ENCODE measurements at places on chromosomes 5 and 9.
A peak's percentile ranks its signal among the peaks of the same experiment; 100 is the strongest.

DNA sequence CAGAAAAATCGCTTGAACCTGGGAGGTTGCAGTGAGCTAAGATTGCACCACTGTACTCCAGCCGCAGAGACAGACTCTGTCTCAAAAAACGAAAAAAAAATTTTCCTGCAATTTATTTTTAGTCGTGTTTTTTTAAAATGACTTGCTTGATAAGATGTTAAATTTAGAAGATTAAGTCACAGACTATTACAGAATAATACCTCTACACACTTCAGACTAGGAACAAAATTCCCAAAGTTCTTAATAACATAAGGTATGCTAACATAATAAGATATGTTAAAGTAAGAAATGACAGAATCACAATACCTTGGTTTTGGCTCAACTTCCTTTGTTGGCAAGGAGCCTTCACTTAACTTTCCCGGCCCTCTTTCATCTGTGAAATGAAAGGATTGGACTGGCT, 59.5 kb upstream of the NPR3 start:
- DNase-seq: no peak

GRCh38 chr5:147519380-147519779, 9.5 kb upstream of the DPYSL3 start:
- DNase-seq: no peak

GRCh38 chr5:67897980-67898379, 317.6 kb upstream of the PIK3R1 start:
- DNase-seq: no peak

GRCh38 chr5:112063191-112063590, 306.2 kb upstream of the NREP start:
- DNase-seq: no peak

- no peak for DNase-seq
These were observed 117.7 kb downstream of the LIFR start for GRCh38 chr5:38438757-38439156.

DNA sequence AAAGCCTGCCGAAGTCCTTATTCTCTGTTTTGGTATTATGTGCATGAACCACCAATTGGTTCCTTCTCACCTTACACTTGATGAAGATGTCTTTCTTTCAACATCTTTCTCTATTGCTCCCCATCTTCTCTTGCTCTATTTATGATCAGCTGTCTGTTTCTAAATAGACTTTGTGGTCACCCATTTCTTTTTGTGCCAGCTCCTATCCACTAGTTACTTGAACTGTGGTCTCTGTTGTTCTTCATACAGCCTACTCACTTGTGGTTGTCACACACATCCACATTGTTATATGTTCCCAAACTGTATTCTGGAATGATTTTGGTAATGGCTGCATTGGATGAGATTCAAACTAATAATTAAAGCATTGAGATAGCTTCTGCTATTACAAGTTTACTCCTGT, 11.4 kb downstream of the VCAN start:
- no peak for DNase-seq

DNA sequence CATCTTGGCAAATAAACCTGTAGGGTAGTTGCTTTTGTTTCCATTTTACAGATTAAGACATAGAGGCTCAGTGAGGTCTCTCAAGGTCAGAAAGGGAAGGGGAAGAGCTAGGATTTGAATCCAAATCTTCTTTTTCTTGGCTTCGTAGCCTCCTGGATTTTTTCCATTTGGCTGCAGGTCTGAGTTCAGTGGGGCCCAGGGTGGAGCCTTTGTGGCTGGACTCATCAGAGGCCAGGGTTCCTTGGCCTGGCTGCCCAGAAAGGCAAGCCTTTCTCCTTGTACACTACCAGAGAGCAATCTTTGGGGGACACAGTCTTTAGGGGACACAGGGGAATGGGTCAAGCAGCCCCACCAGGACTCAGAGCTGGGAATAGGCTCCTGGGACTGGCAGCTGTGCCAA, 10.5 kb upstream of the TRAF1 start:
- no peak for DNase-seq

DNA sequence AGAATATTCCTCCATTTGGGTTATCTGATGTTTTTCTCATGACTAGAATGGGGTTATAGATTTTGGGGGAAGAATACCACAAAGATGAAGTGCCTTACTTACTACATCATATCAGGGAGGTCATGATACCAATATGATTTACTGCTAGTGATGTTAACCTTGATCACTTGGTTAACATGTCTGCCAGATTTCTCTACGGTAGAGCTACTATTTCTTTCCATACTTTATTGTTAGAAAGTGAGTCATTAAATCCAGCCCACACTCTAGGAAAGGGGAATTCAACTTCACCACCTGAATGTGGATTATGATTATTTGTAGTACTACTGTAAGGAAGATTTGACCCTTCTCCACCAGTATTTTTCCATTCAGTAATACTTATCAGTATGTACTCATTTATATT, 64.7 kb downstream of the UBE2R2 start:
- DNase-seq: no peak

DNA sequence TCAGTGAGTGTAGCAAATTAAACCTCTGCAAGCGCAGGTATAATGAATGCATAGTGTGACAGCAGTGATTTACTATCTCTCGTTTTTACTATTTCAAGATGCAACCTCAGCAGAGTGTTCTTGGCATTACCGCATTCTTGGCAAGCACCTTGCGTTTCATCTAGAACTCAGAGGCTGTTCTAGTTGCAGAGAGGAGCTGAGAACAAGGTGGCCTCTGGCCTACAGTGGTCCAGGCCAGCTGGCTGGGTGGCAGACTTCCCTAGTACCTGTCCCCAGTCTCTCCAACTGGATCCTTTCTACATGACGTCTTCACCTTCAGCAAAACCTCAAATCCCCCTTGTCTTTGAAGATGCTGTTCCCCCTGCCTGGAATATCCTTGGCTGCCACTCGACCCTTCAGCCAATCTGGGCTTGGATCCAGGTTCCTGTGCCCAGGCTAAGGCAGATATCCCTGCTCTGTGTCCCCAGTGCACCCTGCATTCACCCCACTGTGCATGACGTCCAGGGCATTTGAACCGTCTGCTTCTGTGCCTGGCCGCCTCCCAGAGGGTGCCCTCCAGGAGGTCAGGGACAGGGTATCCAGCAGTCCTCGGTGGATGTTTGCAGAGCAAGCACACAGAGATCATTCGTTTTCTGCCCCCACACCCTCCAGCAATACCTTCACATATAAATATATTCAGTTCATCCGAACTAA, 120.4 kb upstream of the CPEB4 start:
- no peak for DNase-seq

DNA sequence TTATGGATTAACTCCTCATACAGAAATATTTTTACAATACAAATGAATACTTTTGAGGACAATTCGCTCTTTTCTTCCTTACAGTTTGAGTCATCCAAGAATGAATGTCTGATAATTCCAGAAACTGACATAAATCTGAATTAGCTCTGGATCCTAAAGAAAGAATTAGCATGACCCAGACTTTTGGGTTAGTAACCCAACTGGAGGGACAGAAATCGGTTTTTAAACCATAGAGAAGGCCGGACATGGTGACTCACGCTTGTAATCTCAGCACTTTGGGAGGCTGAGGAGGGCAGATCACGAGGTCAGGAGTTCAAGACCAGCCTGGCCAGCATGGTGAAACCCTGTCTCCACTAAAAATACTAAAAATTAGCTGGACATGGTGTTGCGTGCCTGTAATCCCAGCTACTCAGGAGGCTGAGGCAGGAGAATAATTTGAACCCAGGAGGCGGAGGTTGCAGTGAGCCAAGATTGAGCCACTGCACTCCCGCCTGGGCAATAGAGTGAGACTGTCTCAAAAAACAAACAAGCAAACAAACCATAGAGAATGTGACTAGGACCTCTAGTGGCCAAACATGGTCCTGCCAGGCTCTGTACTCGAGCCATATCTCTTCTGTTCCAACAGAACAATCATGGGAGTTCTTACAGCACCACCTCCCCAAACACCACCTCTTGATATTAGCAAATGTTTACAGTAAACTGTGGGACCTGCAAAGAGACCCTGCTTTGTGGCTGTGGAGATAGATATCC, 44.8 kb downstream of the LURAP1L start:
- no peak for DNase-seq

- no peak for DNase-seq
These were observed 8.5 kb downstream of the TNC start for GRCh38 chr9:115109486-115109885.

DNA sequence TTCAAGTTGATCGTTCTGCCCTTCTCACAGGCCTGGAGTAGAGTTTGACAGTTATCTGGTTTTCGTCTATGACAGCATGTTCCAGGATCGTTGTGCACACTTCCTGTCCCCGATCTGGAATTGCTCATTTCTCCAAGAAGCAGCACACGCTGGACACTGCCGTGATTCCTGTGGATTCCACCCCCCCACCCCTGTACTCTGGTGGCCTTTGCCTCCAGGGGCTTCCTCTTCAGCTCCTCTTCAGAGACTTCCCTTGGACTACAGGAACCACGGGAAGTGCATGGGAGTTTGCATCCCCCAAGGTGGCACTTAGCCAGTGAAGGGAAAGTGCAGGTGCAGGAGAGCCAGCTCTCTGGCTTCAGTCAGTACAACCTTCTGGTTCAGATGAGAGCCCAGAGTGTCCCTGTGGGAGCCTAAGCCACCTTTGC, 160.7 kb downstream of the CACNA1B start:
- no peak for DNase-seq

GRCh38 chr9:123685489-123686083, 244.3 kb downstream of the DENND1A start:
- no peak for DNase-seq

GRCh38 chr9:32344551-32345182, 39.8 kb upstream of the ACO1 start:
- peak; percentile 20 for DNase-seq

- no peak for DNase-seq
These were observed 357.7 kb downstream of the ARRDC3 start for GRCh38 chr5:91025449-91025848.

GRCh38 chr5:137466889-137467288, 32.2 kb downstream of the SPOCK1 start:
- no peak for DNase-seq

DNA sequence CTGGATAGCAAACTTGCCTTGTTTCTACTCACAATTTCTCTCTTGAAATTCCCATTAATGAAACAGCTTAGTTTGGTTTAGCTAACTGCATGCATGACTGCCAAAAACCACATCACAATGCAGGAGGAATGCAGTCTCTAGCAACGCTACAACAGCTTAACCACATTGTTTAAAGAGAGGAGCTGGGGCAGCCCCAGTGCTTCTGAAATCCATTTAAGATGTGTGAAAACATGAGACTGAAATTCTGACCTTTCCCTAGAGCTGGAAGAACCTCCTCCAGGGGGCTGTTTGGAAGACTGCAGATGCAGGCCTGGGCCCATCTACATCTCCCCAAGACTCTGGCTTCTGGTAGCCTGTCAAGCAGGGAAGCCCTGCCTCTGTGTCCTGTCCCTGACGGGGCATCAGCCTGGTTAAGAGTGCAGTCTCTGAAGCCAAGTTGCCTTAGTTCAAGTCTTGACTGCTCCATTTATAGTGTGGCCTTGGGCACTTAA, 157.1 kb downstream of the ZNF462 start:
- no peak for DNase-seq

DNA sequence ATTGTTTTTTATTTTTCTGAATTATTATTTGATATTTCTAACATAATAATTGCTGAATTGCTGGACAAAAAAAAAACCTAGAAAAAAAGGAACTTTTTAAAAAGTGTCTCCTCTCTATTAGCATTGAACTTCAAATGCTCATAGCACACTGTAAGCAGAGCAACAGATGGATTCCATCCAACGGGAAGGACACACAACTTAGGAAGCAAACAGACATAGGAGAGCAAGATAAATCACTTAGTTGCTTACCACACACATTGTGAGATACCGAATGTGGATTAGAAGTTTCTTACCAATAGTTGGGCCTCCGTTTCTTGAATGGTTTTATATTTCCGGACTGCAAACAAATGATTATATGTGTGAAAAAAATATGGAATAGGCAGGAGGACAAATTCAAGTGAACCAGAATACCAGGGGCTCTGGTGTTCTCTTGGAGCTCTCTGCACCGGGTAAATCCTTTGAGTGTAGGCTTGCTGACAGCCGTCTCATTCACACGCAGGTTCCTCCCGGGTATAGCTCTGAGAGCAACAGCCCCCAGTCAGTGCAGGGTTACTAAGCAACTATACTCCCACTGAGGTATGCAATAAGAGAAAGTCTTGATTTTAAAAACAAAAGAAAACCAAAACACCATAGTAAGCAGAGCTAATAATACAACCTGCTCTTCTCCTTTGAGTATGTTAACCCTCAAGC, 217.6 kb downstream of the TMEM167A start:
- no peak for DNase-seq
